ENCODE measurements at places on chromosomes 2 and 18.
A peak's percentile ranks its signal among the peaks of the same experiment; 100 is the strongest.

DNA sequence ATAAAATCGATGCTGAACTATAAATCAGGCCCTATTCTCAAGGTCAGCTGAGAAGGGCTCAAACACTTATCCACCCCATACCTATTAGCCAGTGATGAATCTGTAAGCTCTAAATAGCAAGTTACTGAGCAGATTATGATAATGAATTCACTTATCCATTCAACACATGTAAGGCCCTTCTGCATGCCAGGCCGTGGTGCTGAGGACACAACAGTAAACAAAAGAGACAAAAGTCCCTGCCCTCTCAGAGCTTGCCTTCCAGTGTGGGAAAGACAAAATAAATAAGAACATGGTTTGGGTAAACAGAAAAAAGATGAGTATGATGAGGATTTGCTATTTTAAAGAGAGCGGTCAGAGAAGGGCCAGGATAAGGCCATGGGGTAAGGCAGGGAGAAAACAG lies 11.7 kb downstream of the TTC32 start:
- no peaks in the 10 kb centered on the region for H3K27me3 ChIP-seq
- DNase-seq, result no peak
- H3K4me3 ChIP-seq, result no peak overlapping the region
- H3K4me1 ChIP-seq, result no peaks in the 10 kb centered on the region
- H3K36me3 ChIP-seq, result no peaks in the 10 kb centered on the region
- no peak overlapping the region for H3K27ac ChIP-seq

DNA sequence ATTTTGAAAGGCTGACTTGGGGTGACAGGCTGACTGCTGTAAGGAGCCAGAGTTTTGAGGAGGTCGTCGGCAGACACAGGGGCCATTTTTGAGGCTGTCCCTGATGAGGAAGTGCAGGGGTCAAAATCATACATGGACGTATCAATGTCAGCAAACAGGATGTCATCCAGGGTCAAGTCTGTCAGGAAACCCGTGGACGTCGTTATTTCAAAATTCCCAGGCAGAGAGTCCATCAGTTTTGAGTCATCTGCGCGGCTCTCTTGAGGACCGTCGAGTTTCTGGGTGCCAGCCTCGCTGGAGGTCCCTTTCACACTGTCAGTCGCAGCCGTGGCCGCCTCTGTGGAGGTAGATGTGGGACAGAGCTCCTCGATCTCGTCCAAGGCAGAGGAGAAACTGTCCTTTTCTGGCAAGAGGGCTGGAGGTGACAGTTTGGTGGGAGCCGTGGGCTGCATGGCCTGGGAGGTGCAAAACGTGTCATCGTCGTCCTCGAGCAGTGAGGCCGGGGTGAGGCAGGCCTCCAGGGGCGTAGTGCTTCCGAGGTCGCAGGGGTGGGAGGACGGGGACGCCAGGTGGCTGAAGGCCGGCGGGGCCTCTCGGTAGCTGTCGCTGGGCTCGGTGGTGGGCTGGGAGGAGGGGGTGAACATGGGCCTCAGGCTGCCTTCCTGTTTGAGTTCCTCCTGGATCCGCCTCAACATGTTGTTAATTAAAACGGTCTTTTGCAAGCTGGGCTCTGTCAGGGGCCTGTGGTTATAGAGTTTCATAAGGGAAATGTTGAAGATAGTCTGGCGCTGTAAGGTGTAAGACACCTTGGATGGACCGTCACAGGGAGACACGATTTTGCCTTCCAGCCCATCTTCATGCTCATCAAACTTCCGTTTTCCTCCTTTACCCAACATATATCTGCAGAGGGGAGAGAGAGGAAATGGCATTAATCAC lies 17.5 kb downstream of the SERTAD2 start:
- no peak overlapping the region for H3K27ac ChIP-seq
- H3K27me3 ChIP-seq, result no peaks in the 10 kb centered on the region

DNA sequence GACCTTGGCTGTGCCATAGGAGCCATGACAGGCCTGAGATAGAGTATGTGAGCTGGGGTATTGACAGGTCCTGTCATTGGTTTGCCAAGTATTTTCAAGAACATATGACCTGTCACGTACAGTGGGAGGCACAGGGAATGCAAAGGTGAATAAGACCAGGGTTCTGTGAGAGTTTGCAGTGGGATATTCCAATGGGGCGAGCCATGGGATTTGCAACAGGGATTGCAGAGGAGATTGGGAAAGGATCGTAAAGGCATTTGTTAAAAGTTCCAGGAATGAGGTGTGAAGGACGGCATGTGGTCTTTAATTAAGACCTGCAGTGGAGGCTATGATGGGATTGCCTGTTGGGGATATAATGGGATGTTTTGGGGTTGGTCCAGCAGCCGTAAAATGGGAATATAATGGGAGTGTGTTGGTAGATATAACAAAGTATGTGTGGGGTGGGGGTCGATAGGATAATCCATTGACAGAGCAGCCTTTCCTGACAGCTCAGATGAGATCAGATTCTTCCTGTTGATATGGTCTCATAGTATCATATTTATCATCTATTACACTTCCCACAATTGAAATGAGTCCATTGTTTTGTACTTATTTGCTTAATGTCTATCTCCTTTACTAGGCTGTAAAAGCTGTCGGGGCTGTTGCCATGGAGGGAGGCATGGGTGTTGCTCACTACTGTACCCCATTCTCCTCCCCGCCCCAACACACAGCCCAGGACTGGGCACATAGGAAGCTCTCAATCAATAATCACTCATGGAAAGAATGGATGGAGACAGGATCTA lies 38.1 kb downstream of the PKDCC start:
- no peaks in the 10 kb centered on the region for H3K27me3 ChIP-seq
- no peak for DNase-seq
- no peak overlapping the region for H3K27ac ChIP-seq
- H3K4me1 ChIP-seq, result no peaks in the 10 kb centered on the region
- no peak overlapping the region for H3K4me3 ChIP-seq

- no peaks in the 10 kb centered on the region for H3K4me1 ChIP-seq
- no peak overlapping the region for H3K27ac ChIP-seq
- DNase-seq, result no peak
- no peak overlapping the region for H3K4me3 ChIP-seq
- no peaks in the 10 kb centered on the region for H3K27me3 ChIP-seq
Observed at GRCh38 chr2:210324458-210324857, 9.5 kb upstream of the MYL1 start.

DNA sequence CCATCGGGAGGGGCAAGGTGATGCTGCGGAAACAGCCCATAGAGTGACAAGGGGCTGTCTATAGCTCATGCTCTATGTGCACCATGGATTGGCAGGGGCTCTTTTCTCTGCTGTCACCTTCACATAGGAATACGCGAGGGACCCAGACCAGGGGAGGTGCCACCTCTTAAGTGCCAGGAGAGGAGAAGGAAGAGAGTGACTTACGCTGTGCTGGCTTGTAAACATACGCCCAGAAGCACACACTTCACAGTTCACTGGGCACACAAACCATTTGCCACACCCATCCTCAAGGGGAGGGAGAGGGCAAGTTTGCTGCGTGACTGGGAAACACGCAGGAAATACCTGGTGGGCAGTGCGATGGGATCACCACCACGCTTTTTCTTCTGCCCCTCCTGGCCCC lies 65.1 kb upstream of the GPR45 start:
- peaks cover 16% of the 10 kb centered on the region for H3K4me1 ChIP-seq
- no peaks in the 10 kb centered on the region for H3K27me3 ChIP-seq
- DNase-seq, result peak; percentile 33
- H3K4me3 ChIP-seq, result no peak overlapping the region
- H3K36me3 ChIP-seq, result no peaks in the 10 kb centered on the region

DNA sequence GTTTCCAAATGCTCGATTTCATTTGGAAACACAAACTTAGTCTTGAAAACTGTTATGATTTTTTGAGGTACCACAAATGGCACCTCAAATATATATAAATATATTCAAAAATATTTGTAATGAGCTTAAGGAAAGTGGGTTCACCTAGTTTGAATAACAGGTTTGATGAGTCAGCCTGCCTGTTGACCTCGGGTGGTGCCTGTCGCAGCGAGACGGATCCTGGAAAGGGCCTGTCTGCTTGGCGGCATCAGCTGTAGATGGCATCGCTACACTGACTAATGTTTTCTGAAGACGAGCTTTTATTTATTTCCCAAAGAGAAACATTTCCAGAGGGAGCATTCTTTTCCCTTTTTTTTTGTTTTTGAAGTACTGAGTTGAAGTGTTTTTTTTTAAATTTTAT lies 6.9 kb downstream of the ALLC start:
- H3K27me3 ChIP-seq, result no peaks in the 10 kb centered on the region
- H3K27ac ChIP-seq, result no peak overlapping the region
- DNase-seq, result peak; percentile 17
- no peaks in the 10 kb centered on the region for H3K4me1 ChIP-seq

- H3K27me3 ChIP-seq, result peaks cover 39% of the 10 kb centered on the region
- no peaks in the 10 kb centered on the region for H3K36me3 ChIP-seq
- DNase-seq, result no peak
- H3K4me3 ChIP-seq, result no peak overlapping the region
- H3K4me1 ChIP-seq, result 0 out of 2 replicates have a peak, but pooled peaks cover 2% of the 10 kb centered on the region
- H3K27ac ChIP-seq, result no peak overlapping the region
Observed at GRCh38 chr2:26852405-26853306, 4.7 kb downstream of the DPYSL5 start.

GRCh38 chr2:72494392-72494791 lies 331.4 kb downstream of the EXOC6B start:
- H3K36me3 ChIP-seq, result no peaks in the 10 kb centered on the region
- no peak overlapping the region for H3K27ac ChIP-seq
- no peak for DNase-seq
- no peaks in the 10 kb centered on the region for H3K4me1 ChIP-seq

GRCh38 chr18:59742325-59743111 lies 45.3 kb upstream of the CCBE1 start:
- no peaks in the 10 kb centered on the region for H3K36me3 ChIP-seq
- H3K4me3 ChIP-seq, result no peak overlapping the region
- no peak overlapping the region for H3K27ac ChIP-seq
- DNase-seq, result no peak
